ENCODE measurements at places on chromosomes 11 and 22. TPM values are rescaled to one million over a fixed set of nuclear protein-coding genes. Genes with fewer than 3 reads are reported as not detected.

The OVOL1 gene
- 0.27 TPM for total RNA-seq

DNA sequence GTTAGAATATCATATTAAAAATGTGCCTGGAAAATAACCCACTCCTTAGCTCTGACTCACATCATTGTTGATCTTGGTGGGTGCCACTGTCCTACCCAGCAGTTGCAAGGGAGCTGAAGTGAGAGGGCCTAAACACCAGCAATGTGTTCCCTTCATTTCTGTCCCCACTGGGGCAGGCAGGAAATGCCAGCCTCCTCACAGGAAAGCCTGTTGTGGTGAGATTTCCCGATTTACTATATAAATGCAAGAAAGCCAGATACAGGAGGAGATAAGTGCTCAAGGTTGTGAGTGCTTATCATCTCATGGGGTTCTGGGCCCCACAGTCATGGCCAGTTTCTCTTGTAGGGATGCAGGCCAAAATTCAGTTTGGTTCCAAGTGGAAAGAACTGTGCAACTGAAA, 15.8 kb upstream of the FLI1 start:
- DNase-seq: no peak

- DNase-seq: no peak
Observed at GRCh38 chr11:134598368-134598767, 186.3 kb upstream of the B3GAT1 start.

DNA sequence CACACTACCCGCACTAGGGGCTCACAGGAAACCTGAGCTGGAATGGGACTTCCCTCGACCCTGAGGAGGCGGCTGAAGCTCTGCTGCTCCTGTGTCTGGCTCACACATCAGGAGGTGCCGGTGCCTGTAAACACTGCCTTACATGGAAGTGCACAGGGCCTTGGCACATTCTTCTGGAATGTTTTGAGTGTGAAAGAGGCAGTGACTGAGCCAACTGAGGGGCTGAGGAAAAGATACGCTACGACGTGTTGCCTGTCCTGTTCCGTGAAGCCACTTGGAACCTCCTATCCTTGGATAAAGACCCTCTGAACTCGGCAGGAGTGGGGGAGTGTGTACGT, 10.5 kb downstream of the TXN2 start:
- no peak for DNase-seq

DNA sequence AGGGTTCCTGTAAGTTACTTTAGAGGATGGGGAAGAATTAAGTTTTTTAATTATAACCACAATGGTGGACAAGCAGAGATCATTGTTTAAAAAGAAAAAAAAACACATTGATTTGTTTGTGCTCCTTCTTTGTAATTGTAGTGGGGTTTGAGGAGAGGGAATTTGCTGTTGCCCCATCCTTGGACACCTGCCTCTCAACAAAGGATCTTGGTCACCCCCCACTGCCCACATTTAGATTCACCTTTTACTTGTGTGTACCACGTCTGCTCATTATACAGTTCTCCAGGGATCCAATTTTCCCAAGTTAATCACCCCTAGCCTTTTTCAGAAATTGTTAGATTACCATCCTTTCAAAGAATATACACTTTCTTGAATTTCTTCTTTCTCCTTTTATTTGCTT, 53.0 kb downstream of the DNAJC24 start:
- DNase-seq: no peak

The RFPL2 gene
- total RNA-seq: not detected

- DNase-seq: no peak
Observed at GRCh38 chr11:86547727-86548126, 124.7 kb downstream of the ME3 start.

GRCh38 chr11:64207256-64208085, 950 bp downstream of the FERMT3 start:
- no peak for DNase-seq

DNA sequence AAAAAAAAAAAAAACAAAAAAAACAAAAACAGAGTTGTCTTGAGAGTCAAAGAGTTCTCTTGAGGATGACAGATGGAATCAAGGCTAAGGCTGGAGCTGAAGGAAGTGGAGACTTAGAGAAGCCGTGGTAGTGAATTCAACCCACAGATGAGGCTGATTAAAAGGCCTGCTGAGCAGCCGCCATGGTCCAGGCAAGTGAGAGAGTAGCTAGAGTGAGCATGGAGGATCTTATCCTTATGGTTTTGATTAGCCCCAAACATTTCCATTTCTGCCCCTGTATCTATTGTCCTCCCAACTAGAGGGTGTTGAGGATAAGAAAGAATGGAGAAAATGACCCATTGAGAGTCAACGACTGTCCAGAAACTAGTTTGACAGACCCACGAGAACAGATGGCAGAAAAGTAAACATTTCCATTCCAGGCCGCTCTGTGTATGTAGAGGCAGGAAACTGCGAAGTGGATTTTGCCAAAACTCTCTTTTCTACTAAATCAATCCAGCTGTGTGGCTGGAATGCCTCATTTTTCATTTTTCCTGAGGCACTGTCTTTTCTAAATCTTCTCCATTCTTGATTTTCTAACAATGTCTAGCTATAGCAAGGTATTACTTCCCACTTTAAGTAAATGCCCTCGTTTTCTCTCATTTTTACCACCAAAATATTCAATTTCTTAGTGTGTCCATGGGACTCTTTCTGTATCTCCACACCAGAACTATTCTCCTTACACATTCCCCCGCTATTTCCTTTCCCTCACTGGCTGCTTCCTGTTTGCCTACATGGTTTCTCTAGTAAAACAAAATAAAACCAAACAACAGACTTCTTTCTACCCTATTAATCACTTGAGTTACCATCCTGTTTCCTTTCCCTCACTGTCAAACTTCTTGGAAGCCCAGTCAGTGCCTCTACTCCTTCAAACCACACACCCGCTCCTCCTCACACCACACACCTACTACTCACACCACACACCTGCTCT, 5.4 kb upstream of the MMP8 start:
- no peak for DNase-seq

DNA sequence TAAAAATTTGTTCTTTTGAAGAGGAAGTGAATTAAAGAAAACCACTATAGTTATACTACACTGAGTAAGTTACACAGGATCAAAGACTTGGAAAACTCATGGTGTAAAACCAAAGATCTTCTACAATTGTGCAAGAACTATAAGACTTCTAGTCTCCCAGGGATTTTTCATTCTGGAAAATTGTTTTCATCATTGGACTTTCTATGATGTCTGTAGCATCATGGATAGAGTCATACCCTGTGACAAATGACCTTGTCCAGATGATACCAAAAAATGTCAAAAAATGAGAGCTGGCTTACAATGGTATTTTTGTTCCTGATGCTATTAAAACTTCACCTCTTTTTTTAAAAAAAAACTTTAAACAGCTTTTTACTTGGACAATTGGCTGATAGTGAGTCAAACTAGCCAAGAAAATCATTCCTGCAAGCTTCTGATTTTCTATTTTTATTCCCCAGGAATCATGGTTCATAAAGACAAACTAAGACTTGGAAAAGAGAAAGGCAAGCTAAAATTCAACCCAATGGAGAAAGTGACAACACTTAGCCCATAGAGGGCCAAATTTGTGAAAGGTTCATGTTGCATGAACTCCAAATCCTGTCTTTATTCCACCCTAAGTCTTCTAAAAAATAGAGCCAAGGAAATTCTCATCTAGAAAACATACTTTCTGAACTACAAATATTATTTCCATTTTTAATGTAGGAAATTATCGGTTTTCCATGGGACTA, 30.7 kb downstream of the ME3 start:
- DNase-seq: no peak

GRCh38 chr22:49107561-49107960, 720.1 kb downstream of the BRD1 start:
- no peak for DNase-seq

- DNase-seq: no peak
Observed at GRCh38 chr22:22410121-22410520, 98.4 kb downstream of the ZNF280B start.

- no peak for DNase-seq
Observed at GRCh38 chr11:106917973-106918372, 100.3 kb downstream of the GUCY1A2 start.

DNA sequence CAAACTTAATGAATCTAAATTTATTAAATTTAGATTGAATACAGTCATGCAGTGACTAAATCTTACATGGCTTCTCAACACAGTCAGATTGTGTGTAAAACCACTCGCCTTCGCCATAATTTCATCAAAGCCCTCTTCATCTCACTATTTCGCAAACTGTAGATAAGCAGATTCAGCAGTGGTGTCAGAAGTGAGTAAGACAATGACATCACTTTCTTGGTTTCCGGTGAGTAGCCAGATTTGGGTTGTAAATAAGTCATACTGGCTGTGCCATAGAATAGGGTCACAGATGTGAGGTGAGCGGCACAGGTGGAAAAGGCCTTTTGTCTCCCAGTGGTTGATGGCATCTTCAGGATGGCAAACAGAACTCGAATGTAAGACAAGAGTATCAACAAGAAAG, 3.4 kb downstream of the OR10A6 start:
- no peak for DNase-seq

DNA sequence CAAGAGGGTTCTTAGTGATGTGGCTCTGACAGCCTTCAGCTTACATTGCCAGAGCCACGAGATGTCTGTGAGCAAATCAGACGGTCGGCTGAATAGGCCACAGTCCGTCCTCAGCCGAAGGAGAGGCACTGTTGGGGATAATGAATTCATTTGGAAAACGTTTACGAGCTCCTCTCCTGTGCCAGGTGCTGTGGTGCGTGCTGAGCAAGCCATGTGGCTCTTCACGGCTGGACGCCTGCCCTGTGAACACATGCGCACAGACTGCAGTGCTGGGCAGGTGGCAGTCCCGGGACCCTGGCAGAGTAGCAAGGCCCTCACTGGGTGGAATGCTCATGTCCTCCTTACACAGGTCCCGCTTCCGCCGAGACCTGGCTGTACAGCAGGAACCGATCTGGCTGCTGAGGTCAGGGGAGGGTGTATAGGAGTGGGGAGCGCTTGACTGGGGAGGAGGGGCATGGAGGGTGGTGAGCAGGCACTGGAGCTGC, 6.8 kb downstream of the TBC1D22A start:
- DNase-seq: no peak

The FXYD6 gene
- 17.5 TPM for total RNA-seq

The OR51I1 gene
- total RNA-seq: not detected

The MMP13 gene
- not detected for total RNA-seq

The CYTH4 gene
- 78.0 TPM for total RNA-seq

DNA sequence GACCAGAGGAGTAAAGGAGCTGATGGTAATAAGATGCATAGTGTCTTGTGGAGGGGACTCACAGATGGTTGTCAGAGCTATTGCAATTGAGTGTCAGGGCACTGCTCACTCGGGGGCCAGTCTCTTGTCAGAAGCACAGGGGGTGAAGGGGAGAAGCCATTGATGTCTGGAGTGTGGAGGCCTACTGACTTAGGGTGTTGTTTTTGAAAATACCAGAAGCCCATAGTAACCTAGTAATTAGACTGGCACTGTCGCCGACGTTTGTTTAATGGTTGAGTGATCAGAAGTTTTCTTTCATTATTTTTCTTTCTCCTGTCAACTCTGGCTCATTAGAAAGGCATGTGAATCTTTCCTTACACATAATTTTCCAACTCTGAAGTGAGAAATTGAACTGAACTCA, 151.6 kb upstream of the TENM4 start:
- DNase-seq: no peak

The OR52H1 gene
- 2.0 TPM for total RNA-seq
